NCI-H82 (cell line): ENCODE measurements at places on chromosomes 7 and 10.

- no peak for DNase-seq
These were observed 15.9 kb downstream of the HYAL4 start for GRCh38 chr7:123860848-123861247.

- no peak for DNase-seq
These were observed 57.9 kb downstream of the CUX1 start for GRCh38 chr7:101875283-101875846.

DNA sequence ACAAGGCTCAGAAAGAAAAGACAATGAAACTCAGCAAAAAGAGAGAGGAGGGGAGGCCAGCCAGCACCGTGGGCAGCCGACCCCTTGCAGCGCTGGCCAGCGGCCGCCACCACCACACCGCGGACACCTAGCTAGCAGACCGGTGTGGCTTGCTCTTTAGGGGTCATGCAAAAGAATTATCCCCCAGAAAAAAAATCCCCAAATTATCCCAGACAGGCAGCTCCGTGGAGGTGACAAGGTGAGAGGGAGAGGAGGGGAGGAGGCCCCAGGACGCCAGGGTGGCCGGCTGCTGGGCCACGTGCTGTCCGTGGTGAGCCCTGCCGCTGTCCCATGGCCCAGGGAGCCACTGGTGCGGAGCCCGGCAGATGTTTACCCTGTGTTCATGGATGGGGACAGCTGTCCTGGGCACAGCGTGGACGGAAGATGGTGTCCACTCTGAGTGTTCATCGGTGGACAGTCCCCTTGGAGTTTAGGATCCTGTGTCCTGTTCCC lies 16.5 kb downstream of the YKT6 start:
- no peak for DNase-seq

DNA sequence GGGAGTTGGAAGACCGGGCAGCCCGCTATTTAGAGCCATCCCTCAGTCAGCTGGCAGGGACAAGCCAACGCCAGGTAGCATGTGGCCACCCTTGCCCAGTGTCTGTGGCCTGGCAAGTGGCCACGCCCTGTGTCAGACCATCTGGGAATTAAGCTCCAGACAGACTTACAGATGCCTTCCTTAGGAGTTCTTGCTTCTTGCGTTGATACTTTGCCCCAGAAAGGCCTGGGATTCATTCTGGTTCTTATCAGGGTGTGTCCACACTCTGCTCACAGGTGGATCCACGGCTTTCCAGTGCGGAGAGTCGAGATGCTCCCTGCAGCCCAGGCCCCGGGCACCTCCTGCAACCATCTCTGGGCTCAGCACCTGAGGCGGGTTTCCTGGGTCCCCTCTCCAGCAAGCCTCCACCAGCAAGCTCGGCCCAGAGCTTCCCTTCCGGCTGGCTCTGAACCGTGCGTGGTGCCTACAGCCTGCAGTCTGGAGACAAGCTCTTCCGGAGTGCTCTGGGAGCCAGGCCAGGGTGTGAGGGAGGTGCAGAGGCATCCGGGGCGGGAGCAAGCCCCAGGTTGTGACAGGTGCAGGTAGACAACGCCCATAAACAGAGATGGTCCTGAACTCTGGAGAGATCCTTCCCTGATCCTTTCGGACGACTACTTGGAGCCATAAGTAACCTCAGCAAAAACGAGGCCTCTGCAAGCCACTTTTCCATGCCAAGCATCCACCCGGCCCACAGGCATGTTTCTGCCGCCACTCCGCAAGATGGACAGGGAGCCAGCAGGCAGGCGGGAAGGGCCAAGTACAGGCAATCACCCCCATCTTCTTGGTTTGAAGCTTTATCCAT lies 32.3 kb upstream of the PPIF start:
- no peak for DNase-seq
